ENCODE measurements at places on chromosomes 1 and 21.

DNA sequence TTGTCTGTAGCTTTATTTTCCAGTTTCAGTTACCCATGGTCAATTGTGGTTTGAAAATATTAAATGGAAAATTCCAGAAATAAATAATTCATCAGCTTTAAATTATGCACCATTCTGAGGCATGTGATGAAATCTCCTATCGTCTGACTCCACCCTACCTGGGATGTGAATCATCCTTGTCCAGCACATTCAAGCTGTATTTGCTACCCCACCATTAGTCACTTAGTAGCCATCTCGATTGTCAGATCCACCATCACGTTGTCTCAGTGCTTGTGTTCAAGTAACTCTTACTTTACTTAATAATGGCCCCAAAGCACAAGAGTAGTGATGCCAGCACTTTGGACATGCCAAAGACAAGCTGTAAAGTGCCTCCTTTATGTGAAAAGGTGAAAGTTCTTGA is 4.0 kb downstream of the STPG1 start:
- no peak for DNase-seq

DNA sequence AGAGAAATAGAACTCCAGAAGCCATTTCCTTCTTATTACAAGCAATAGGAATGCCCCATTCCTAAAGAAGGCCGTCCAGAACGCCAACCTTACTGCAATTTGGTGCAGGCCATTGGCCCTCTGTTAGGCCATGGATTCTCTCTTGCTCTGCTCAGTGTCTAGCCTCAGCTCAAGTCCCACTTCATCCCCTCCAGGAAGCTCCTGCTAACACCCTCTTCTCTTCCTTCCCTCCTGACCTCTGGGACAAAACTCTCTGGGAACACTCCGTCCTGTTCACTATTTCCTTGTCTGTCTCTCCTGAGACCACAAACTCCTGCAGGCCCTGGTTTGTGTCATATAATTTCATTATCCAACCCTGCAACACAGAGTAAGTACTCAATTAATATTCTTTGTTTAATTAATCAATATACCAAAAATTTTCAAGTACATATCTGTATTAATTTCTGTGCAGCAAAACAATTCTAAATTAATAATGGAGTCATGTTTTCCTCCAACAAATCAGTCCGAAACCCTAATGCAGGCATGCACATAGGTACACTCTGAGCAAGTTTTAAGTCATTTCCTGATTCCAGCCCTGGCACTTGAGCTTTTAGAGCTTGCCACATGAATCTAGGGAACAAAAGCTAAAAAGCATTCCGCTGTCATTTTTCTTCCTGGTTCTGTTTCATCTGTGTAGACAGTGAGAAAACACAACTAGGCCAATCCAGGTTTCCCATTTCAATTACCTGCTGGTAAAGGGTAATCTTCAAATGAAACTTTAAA is 245.3 kb downstream of the SETD4 start:
- no peak for DNase-seq

DNA sequence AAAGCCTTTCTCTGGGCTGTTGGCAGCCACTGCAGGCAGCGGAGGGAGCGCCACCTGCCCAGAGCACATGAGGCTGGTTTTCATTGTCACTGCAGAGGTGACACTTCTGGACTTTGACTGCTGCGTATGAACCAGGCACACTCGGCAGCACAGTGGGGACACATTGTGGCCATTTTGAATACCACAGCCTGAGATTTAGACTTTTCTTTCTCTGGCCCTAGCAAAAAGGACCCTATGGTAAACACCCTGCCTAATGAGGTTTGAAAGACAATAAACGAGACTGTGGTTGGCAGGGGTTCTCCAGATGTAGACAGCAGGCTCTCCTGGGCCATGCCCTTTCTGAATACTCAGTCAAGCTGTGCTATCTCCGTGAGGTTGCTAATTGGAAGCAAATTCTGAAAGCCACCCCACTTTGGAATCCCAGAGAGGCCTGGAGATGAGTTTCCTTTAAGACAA is 12.0 kb upstream of the KCNE2 start:
- peak; percentile 46 for DNase-seq

- DNase-seq: no peak
These were observed 28.2 kb downstream of the VAV3 start for GRCh38 chr1:107936498-107937481.

GRCh38 chr21:45873418-45873817 is 108.2 kb upstream of the COL6A1 start:
- no peak for DNase-seq

- no peak for DNase-seq
These were observed 2.2 kb upstream of the PPM1J start for GRCh38 chr1:112717263-112717873.

DNA sequence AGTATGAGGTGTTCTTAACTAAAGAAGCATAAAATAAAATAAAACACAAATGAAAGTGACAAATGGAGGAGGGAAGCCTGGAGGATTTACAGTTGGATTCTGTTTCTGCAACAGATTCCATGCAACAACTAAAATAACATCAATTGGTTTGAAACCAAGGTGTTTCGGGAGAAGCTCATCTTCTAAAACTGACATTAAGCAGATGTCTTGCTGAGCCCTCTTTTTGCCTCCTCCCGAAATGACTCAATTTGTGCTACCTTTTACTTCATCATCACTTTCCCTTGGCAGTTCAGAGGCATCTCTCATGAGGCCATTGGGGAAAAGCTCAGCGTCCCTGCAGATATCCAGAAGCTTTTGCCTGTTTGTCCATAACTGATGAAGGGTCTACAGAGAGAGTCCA is 121.6 kb upstream of the ADAR start:
- no peak for DNase-seq

GRCh38 chr1:155871390-155871789 is 12.0 kb downstream of the SYT11 start:
- DNase-seq: peak; percentile 96

- DNase-seq: no peak
These were observed 121.7 kb downstream of the DHRS3 start for GRCh38 chr1:12496154-12496961.

- no peak for DNase-seq
These were observed 38.5 kb downstream of the EPHA2 start for GRCh38 chr1:16117369-16117768.

DNA sequence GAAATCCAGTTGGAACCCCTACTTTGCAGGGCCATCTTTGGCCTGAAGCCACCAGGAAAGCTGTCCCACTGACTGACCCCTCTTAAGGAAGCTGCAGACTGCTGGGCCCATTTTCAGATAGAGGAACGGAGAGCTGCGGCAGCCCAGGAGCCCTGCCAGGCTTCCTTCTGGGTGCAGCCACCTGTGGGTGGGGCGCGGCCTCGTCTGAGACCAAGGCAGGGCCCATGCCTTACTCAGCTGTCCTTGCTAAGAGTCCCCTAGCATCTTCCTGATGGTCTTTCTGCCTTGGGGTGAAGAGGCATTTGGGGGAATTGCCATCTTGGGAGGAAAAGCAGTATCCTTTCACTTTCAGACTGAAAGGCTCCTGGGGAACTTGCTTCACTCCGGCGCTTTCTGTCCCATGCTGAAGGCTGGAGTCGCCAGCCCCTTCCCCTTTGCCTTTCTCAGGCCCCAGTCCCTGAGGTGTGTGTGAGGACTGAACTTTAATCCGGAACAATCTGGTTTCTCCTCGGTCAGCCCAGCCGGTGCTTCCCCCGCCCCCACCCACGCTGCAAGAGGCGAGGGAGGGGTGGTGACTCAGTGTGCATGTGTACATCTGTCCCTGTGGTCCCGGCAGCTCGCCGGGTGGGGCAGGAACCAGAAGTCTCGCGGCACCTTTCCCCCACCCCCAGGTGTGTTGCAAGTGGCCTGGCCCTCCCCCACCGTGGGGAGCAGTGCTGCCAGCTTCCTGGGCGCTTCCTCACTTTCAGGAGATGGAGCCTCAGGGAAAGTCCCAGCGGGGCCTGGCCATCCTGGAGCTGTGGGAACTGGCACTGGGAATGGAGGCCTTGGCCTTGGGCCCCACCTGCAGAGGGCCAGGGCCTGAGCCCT is 5.1 kb downstream of the ZC3H12A start:
- no peak for DNase-seq

- DNase-seq: no peak
These were observed 13.9 kb upstream of the MTARC1 start for GRCh38 chr1:220772846-220773245.

DNA sequence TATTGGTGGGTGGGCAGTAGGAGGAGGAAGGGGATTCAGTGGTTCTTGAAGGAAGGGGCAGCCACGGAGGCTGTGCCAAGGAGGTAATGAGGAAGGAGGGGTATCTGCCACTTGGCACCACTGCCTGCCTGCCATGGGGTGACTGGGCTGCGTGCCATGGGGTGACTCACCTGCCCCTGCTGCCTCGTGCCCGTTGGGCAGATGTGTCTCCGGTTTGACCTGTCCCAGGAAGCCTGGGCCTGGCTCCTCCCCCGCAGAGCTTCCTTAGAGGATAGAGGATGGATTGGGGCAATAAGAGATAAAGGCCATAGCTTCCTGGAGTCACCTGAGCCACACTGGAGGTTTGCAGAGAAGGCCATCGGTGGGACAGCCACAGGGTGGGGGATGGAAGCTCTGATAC is 1.7 kb downstream of the PADI3 start:
- no peak for DNase-seq

GRCh38 chr1:17891205-17892110 is 136.3 kb downstream of the ACTL8 start:
- DNase-seq: no peak

DNA sequence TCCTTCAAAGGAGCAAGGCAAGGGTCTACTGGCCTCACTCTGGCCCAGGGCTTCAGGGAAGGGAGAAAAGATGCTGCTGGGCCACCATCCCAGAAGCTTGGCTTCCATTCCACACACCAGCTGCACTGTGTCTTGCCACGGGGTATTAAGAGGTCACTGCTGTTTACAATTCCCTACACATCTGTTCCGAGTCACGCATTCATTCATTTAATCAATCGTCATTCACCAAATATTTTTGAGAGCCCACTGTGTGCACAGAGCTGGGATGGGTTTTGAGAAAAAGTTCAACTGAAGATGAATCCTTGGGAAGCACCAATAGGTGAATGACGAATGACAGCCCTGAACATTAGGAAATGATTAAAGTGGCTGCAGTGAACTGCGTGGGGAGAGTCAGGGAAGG is 101.7 kb downstream of the NAV1 start:
- no peak for DNase-seq

DNA sequence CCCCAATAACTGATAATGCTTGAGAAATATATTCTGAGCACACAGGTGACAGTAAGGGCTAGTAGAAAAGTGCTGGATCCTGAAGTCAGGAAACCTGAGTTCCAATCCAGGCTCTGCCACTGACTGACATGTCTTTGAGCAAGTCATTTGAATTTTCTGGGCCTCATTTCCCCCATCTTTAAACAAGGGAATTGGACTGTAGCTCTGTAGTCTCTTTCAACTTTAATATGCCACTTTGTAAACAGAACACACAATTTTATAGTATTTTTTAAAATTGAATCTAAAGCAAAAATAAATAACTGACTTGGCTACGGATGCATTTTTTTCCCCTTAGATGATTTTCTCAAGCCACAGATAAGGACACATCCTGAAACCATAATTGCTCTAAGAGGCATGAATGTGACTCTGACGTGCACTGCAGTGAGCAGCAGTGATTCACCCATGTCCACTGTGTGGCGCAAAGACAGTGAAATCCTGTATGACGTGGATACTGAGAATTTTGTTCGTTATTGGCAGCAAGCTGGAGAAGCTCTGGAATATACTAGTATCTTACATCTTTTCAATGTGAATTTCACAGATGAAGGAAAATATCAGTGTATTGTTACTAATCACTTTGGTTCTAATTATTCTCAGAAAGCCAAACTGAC is 37.0 kb downstream of the LRIG2 start:
- no peak for DNase-seq

DNA sequence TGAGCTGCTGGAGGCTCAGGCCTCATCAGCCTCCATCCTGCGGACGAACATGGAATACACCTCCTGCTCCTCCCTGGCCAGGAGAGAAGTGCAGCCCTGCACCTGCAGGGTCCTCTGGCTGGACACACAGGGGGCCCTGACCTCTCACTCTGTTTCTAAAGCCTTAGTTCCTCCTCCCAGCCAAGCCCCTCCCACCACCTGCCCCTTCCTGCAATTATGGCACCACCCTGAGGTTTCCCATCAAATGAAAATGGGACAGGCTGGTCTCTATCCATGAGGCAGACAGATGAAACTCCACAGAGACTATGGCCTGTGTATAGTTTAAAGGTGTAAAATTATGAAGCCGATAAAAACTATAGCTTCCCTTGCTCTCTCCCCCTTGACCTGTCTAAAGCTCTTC is 42.6 kb downstream of the CACNA1S start:
- no peak for DNase-seq

- no peak for DNase-seq
These were observed 71.7 kb upstream of the SIM2 start for GRCh38 chr21:36627242-36627641.

DNA sequence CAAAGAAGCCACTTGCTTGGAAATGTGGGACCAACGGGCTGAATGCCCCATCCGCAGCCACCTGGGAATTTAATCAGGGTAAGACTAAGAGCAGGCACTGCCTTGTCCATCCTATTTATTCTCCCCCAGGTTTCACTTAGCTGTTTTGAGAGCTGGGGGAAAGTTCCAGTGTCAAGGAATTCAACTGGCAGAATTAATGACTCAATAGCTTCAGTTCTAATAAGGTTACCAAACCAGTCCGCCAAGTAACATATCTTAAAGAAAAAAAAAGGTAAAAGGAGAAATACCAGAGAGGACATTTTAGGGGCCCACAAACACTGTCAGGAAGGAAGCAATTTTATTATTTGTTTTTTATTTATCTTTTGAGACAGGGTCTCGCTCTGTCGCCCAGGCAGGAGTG is 157.6 kb upstream of the SOD1 start:
- no peak for DNase-seq

GRCh38 chr1:47813970-47814369 is 183.2 kb downstream of the TRABD2B start:
- no peak for DNase-seq

- peak; percentile 28 for DNase-seq
These were observed 159.2 kb downstream of the RHOU start for GRCh38 chr1:228894442-228894989.

- DNase-seq: no peak
These were observed 16.6 kb downstream of the TRIM45 start for GRCh38 chr1:117104986-117105385.

All from spinal cord (tissue), 10 donors.